ENCODE measurements at places on chromosomes 1 and 21. TPM values are rescaled to one million over a fixed set of nuclear protein-coding genes. Genes with fewer than 3 reads are reported as not detected.

DNA sequence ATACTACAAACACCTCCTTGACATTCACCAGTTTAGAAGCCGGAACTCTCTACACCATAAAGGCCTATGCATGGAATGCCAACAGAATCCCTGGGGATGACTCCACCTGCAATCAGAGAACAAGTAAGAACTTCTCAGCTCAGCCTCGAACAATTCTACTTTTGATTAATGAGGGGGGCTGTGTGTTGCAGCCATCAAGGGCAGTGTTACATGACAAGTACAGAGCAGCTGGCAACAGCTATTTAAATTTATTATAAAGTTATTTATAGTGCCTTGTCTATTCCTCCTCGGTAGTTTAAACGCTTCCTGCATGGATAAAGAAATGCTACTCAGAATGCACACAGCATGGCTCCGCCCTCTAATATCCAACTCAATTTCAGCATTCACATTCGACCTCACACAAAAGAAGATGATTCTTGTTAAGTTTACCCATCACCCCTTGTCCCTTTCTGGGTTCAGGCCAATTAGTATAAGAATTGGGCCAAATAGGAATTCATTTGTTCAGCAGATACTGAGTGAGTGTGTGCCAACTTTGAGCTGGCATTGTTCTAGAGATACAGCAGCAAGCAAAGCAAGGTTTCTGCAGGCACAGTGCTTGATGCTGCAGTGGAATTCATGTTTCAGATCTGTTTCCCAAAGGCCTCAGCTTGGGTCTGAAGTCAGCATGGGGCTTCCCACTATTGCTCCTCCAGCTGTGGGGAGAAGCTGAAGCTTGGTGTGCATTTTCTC is 6.4 kb downstream of the FNDC7 start:
- DNase-seq = no peak

DNA sequence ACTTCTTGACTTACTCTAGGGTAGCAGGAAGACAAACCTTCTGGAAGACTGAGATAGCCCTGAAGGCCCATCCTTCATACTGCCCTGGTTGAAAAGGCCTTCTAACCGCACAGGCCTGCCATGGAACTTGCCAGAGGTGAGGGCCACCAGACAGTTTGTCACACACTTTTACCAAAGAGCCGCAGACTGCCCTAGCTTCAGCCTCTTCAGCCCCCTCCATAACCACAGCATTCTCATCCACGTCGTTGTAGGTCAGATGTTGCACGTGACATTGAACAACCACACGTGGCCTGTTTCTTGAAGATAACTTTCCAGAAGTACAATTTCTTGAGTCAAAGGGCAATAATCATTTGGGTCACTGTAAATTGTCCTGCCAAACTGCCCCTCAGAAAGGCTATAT is 18.9 kb downstream of the ZNF362 start:
- peak; percentile 7 for DNase-seq

DNA sequence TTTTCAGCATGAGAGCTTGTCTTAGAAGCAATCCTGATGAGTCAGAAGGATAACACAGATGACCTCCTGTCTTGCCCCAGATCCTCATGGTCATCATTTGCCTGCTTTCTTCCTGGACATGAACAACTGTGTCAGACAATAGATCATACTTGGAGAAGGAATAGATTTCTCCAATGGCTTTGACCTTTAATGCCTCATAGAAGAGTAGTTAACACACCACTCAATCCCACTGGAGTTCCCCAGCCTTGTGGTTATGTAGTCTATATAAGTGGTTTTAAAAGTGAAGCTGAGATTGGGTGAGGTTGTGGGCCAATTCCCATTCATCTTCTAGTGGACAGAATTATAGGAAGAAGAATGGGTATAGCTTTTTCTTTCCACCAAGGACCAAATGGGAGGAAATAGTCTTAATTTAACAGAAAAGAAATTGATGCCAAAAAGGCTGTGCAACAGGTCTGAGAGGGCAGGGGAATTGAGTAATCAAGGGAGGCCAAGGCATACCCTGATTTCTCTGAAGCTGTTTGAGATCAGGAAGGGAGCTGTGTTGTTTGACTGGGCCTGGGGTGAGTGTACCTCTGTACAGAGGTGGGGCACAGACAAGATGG is 14.4 kb downstream of the PRCC start:
- no peak for DNase-seq

DNA sequence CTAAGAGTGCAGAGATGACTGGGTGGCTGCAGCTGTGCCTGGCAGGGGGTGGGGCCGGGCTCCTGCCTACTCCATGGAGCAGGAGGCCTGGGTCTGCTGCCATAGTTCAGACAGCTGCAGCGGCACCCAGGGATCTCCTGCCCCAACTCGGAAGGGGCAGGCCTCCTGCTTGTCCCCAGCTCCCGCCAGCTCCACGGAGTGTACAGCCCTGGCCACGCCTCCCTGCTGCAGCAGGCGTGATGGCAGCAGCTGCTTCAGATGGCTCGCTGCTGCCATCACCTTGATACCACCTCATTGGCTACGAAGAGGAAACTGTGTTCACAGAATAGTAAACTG is 35.9 kb downstream of the ACTL8 start:
- no peak for DNase-seq

TMEM200B gene
- polyA plus RNA-seq = 7.6 TPM

Measured in kidney (tissue), 22 donors.